ENCODE measurements at places on chromosomes 13 and 19.

DNA sequence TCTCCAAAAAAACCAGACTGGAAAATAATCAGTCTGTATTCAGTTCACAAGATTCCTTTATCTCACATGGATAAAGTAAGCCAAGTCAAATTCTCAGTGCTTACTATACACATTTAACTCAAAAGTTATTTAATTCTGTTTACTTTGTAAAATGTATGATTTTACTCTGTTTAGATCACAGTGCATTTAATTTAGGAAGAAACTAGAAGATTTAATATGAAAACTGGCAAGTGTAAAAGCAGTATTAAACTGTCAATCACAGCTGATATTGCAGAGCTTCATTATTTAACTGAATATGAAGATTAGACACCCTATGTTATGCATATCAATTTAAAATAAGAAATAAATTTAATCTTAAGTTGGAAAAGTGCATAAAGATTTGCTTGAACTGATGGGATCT lies 78.0 kb downstream of the DACH1 start:
- DNase-seq, result no peak

DNA sequence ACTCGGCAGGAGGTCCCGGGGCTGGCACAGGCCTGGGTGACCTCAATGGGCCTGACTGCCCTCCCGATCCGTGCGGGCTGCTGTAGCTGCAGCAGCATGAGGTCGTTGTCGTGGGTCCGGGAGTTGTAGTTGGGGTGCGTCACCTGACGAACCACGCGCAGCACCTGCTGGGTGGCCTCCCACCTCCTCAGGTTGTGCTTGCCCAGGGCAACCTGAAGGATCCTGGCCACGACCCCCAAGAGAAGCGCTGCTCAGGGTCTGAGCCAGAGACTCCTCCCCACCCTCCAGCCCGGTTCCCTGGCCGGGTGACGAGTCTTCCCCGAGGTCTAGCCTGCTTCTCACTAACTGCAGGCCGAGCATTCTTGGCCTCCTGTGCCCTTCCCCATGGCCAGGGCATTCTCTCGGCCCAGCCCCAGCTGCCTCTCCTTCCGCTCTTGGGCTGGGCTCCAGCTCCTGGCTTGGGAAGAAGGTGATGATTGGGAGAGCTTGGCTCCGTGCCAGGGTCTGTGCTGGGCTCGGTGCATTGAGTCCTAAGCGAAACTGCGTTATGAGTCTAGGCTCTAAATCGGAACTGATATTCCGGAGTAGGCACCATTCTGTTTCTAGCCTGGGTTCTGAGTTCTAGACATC lies 3.1 kb downstream of the KLK14 start:
- no peak for DNase-seq

GRCh38 chr19:29854033-29854432 lies 42.2 kb downstream of the CCNE1 start:
- DNase-seq, result no peak

- no peak for DNase-seq
Measured at GRCh38 chr13:106987427-106987785, 419.5 kb upstream of the ARGLU1 start.

DNA sequence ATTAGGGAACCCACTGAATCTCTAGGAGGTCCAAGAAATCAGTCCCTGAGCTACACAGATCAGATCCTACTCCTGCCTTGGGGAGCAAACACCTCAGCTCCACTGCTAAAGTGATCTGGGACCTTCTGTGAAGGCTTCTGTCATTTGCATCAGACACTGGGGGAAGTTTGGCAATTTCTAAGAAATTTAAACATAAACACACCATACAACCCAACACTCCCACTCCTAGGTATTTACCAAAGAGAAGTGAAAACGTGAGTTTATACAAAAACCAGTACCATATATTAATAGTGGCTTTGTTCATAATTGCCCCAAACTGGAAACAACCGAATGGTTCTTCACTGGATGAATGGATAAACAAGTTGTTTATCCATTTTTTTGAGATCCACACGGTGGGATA lies 7.3 kb upstream of the TYROBP start:
- DNase-seq, result no peak

GRCh38 chr19:50478901-50479715 lies 2.5 kb upstream of the GARIN5A start:
- peak; percentile 16 for DNase-seq

Measured in foreskin fibroblast (primary cell).